ENCODE measurements at places on chromosomes 5 and 9.

DNA sequence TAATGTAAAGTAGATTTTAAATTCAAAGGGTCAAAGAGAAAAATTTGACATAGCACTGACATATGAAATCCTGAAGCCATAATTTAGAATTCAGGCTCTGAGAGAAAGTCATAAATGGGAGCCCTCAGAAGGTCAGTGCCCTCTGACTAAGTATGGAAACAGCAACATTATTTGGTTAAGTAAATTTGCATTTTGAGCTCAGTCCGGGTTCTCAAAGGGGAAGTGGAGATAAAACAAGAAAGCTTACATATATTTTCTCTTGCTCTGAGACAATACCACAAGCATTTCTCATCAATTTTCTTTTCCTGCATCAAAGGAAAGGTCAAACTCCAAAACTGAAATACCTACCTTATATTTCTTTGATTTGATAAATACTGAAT lies 348.0 kb downstream of the SEMA5A start:
- DNase-seq = peak; percentile 67

GRCh38 chr5:73378070-73378469 lies 70.5 kb downstream of the FOXD1 start:
- peak; percentile 92 for DNase-seq

DNA sequence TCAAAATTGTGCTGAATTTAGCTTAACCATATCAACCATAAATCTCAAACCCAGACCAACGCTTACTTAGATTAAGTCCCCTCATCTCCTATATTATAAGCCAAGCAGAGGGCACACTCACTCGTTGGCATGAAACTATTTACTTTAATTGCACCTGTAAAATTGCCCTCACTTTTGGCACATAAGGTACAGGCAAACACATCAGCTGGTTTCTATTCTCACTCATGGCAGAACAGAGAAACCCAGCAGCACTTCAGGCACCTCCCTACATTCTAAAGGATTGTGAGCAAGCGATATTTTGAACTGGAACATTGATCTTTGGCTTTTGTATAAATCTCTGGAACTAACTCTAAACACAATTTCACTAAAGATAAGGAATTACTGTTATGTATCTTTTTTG lies 845.6 kb upstream of the CDH6 start:
- DNase-seq = no peak

DNA sequence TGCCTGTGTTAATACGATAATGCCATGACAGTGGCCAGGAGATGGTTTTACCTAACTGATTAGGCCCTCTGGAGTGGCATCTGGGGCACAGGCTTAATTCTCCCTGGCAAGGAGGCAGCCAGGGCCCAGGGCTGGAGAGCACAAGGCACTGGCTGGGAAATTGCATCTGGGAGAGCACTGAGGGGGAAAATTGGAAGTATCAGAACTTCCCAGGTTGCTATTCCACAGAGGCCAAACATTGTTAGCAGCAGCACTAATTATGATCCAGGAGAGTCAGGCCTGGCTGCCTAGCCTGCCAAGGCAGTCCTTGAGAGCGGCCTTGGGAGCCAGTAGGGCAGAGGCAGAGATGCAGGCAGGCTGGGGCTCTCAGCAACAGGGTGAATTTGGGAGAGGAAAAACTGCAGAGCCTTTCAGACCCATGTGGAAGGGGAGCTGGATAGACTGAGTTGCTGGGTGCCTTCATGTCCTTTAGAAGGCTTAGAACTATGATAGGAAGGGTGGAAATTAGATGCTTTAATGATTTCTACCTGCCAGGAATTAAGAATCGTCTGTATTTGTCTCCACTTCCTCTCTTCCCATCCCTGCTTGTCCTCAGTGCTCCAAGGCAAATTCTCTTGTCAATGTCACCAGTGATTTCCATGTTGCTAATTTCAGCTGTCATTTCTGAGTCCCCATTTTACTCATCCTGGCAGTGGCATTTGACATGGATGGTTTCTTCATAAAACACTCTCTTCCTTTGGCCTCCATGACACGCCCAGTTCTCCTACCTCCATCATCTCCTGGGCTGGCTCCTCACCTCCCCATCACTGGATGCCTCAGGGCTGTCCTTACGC lies 56.1 kb upstream of the HSPA9 start:
- DNase-seq = no peak

DNA sequence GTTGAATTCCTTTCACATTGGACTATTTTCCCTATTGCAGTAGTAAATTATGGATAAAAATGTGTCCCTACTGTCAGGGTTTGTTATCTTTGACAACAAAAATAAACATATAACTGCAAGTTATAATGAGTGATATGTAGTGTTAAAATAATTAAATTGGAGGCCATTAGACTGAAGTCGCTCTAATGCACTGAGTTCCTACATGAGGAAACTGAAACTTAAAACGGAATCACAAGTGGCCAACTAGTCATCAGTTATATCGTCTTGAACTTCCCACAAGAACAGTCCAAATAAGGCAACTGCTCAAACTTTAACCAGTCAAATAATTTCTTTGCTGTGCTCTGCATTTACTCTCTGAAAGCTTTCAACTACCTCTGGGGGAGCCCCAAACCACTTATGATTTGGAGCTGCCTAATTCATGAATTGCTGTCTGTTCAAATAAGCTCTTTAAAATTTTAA lies 2.1 kb upstream of the IFT74 start:
- DNase-seq = peak; percentile 18

DNA sequence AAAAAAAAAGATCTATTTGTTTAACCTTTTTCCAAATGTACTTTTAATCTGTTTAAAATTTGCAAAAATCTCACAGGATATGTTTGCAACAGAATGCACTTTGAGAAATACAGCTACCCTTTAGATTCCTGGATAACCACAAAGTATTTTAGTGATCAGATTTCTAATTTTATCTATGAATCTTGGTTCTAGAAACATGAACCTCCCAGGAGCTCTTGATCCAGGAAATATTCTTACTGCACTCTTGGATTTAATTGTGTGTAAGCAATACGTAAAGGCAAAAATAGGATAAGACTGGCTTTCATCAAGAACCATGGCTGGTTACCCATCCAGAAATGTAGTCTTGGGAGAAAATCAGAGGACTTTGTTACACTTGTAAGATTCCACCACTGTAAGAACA lies 1581.8 kb upstream of the WWC1 start:
- DNase-seq = peak; percentile 47

DNA sequence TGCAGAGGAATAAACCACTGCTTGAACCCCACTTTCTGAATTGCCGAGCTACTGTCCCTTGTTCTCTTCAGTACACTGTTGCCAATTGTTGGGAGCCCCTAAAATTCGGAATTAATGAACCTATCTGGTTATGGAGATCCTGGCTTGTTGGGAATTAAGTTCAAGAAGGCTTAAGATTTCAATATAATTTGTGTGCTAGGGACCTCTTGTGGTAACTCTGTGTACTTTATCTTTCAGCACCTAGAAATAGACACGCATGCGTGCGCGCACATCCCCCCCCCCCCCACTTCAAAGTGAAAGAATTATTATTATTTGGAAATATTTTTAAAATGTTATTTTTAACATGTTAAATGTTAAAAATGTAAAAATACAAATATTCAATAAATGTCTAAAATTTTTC lies 53.3 kb upstream of the FAM169A start:
- peak; percentile 85 for DNase-seq

DNA sequence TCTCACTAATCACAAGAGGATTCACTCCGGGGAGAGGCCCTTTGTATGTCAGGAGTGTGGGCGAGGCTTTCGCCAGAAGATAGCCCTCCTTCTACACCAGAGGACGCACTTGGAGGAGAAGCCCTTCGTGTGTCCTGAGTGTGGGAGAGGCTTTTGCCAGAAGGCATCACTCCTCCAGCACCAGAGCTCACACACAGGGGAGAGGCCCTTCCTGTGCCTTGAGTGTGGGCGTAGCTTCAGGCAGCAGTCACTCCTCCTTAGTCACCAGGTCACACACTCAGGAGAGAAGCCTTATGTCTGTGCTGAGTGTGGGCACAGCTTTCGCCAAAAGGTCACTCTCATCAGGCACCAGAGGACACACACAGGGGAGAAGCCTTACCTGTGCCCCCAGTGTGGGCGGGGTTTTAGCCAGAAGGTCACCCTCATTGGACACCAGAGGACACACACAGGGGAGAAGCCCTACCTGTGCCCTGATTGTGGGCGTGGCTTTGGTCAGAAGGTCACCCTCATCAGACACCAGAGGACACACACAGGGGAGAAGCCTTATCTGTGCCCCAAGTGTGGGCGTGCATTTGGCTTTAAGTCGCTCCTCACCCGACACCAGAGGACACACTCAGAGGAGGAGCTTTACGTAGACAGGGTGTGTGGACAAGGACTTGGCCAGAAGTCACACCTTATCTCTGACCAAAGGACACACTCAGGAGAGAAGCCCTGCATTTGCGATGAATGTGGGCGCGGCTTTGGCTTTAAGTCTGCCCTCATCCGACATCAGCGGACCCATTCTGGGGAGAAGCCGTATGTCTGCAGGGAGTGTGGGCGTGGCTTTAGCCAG lies 27.8 kb downstream of the NUTM2F start:
- no peak for DNase-seq

DNA sequence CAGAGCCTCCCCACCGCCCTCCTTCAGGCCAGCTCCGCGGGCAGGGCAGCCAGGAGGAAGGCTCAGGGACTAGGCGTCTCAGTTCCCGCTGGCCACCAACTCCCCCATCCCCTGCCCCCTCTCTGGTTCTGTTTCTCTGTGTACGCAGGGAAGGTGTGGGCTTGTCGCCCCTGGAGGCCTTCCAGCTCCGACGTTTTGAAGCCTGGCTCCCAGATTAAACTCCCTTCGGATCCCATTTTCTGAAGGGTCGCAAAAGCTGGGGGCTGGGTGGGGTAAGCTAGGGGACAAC lies 346 bp downstream of the ATOX1 start:
- no peak for DNase-seq

DNA sequence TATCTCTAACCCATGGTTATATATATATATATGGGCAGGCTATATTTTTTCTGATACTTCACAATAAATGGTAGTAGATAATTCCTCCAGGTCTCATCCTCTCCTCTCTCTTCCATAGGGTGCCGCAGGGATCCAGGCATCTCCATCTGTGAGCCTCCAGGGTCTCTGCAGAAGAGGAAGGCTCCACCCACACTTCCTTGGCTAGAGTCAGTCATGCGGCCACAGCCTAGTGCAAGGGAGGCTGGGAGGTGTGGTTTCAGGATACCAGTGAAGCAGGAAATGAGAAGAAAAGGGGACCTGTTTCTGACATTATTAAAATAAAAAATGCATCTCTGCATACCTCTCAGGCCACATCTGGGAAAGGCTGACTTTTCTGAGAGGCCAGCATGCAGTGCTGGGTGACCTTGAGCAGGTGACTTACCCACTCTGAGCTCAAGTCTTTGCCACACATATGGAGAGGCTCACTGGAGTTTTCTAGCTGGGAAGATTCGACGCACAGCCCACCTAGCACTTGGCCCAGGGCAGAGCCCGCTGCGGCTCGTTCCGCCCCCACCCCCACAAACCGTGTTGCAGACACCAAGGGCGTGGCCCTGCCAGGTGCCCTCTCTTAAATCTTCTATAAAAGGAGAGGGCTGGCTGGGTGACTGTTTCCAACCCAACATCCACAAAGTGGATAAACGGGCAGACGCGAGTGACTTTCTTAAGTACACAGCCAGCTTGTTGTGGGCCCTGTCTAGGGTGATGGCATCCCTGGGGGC lies 47.9 kb downstream of the OLFM1 start:
- no peak for DNase-seq

GRCh38 chr9:117084221-117084620 lies 330.6 kb downstream of the ASTN2 start:
- DNase-seq = peak; percentile 13

GRCh38 chr5:158755986-158756385 lies 343.7 kb downstream of the EBF1 start:
- peak; percentile 43 for DNase-seq

- DNase-seq = no peak
Measured at GRCh38 chr9:98708933-98709911, at the start of gene GABBR2. TSS of gene GABBR2 (minus strand) at chr9:98708935. CDS start at chr9:98708737, 198 bp downstream.

GRCh38 chr9:92455217-92455616 lies 27.1 kb downstream of the ASPN start:
- DNase-seq = no peak

DNA sequence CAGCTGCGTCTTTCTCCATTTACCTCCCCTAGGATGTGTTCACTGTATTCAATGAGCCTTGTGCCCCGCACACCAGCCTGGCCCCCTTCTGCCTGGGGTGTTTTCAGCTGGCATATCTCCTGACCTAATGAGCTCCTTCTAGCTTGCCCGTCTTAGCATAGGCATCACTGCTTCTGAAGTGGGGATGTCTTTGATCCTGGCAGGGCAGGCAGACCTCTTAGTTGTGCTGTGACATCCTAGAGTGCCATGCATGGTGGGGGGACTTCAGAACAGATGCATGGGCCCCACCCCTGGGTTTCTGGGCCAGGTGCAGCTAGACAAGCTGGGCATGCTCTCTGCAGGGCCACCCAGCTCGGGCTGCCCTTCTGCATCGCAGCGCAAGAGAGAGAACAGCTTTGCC lies 172.7 kb downstream of the GADD45G start:
- DNase-seq = no peak

GRCh38 chr5:50325237-50325832 lies 115.8 kb downstream of the EMB start:
- peak; percentile 53 for DNase-seq

DNA sequence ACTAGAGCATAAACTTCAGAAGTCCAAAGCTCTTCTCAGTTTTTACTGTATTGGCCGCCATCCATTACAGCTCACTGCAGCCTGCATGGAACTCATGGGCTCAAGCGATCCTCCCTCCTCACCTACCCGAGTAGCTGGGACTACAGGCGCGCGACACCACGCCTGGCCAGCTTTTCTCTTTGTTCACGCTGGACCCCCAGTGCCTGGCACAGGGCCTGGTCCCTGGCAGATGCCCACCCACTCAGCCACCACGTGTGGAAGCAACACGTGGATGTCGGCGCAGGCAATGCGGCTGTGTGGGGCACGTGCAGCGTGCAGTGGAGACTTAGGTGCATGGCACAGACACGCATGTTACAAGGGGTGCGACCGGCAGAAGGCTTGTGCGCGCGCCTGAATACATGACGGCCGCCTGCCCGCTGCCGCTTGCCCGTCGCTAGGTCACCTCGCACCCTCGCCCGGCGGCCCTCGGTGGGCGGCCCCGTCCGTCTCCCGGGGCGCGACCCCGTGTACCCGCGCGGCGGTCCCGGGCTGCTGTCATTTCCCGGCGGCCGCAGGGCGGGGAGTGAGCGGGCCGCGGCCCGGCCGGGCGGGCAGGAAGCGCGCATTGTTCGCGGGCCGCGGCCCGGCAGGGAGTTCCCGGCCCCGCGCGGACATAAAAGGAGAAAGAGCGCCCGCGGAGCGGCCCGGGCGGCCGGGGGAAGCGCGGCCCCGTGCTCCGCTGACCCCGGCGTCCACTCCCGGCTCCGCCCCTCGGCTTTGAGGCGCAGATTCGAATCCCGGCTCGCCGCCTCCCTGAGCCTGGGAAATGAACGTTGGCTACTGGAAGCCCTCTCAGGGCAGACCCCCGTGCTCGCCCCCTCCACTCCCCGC lies 24.1 kb upstream of the PTGS1 start:
- DNase-seq = peak; percentile 32

DNA sequence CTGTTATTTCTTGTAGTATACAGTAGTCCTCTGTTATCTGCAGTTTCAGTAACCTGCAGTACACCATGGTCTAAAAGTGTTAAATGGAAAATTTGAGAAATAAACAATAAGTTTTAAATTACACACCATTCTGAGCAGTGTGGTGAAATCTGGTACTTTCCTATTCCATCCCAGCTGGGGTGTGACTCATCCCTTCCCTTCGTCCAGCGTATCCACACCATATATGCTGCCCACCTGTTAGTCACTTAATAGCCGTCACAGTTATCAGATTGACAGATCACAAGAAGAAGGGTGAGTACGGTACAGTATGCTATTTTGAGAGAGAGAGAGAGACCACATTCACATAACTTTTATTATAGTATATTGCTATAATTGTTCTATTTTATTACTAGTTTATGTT lies 28.9 kb downstream of the FAM151B start:
- peak; percentile 92 for DNase-seq
